ENCODE measurements at places on chromosomes 16 and 17.

GRCh38 chr17:28497931-28498330, 8.2 kb upstream of the FOXN1 start:
- DNase-seq, result no peak

DNA sequence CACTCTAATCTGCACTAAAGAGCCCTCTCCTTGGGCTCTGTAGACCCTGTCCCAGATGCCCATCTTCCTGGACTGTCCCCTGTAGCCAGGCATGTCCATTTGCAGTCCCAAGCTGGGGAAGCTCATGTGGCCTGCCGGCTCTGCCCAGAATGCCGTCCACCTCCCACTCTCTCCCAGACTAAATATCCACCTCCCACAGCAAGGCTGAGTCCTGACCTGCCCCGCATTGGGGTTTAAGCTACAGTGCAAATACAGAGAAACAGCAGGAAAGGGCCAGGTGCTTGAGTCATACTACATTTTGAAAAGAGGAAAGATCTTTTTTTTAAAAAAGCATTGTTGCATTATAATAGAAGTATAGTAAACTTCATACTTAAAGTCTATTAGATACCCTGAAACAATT, 3.0 kb downstream of the ST6GALNAC2 start:
- no peak for DNase-seq

- no peak for DNase-seq
Measured at GRCh38 chr16:57960826-57961472, 10.0 kb downstream of the CNGB1 start.

GRCh38 chr17:37725021-37725595, 19.8 kb downstream of the HNF1B start:
- no peak for DNase-seq

DNA sequence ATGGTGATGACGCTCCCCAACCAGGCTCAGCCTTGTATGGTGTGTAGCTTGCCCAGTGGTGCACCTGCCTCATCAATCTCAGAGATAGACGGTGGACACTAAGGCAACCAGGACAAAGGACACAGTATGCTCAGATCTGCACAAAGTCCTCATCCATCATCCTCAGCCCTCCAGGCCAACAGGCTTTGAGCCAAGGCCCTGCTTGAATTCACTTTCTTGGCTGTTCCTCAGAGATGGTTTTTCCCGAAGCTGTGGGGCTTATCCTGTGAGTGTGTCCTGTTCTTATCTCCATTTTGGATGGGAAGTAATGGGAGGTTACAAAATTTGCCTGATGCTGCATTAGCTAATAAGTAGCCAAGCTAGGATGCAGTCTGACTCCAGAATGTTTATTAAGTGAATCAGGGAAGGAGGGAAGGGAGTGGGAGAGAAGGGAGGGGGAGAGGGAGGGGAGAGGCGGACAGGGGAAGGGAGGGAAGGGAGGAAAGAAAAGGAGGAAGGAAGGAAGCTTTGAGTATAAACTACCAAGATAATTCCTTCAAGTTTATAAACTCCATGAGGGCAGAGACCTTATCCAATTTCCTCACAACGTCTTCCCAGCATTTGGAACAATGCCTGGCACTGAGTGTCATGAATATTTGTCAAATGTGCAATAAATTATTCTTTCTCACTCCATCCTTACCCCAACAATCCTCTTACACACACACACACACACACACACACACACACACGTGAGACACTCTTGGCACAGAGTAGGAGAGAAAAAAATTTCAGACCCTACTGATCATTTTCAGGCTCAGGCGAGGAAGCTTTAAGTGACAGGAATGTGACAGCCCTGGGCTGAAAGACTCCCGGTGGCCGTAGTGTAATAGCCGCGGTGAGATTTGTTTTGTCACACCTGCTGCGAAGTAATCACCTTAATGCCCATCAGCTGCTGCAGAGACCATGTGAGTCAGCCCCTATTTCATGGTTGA, 84.3 kb downstream of the BMERB1 start:
- no peak for DNase-seq
